ENCODE measurements at places on chromosomes 6 and 20.

- no peak for DNase-seq
These were observed 190.4 kb upstream of the JAG1 start for GRCh38 chr20:10864076-10864672.

DNA sequence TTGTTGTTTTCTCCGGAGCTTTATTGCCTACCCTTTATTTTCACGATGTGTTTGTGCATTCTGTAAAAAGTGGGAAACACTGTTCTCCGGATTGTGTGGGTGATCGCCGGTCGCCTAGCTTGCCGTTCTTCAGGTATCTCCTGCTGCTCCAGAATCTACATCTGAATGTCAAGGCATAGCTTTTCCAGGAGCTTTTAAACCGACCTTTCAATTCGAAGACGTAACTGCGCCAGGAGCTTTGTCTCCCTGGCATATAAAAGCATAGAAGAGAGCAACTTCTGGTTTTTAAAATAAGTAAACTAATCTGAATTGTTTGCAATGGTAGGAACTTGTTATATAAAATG lies 96.0 kb downstream of the HFE start:
- DNase-seq = no peak

GRCh38 chr20:23060629-23061028 lies 11.2 kb upstream of the THBD start:
- no peak for DNase-seq

GRCh38 chr6:161631676-161632194 lies 357.9 kb upstream of the AGPAT4 start:
- DNase-seq = no peak

- no peak for DNase-seq
These were observed 269.5 kb upstream of the HSF2 start for GRCh38 chr6:122130026-122130348.

GRCh38 chr6:51016489-51016888 lies 197.8 kb downstream of the TFAP2B start:
- no peak for DNase-seq

GRCh38 chr6:84623956-84624680 lies 140.3 kb downstream of the TBX18 start:
- no peak for DNase-seq
